ENCODE measurements at places on chromosomes 4 and X.

DNA sequence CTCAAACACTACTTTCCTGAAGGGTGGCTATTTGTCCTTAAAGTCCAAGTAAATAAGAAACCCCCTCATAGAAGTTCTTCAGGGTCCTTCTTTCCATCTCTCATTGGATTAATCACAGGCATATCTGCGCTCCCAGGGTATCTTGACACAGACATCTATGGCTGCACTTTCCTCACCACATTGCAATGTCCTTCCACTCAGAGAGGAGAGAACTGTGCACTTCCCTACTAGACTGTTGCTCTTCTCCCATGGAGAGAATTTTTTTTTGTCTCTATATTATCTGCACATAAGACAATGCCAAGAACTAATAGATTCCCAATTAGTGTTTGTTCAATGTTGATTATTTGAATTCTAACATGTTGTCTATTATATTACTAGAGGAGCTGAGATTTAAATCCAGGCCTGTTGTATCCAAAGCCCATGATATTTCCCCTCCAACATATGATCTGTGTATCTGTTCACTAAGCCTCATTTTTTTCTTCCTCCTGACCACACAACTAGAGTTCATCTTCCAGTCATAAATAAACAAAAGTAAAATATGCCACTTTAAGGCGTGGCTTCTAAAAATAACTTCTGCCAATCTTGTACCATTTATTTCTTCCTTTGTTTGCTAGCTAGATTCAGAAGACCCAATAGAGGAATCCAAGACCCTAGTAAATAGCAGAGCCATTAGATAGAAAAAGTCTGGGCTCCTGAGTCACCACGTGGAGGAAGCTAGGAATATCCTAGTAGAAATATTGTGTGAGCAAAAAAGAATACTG is 61.5 kb upstream of the FAM241A start:
- no peak for DNase-seq

- DNase-seq: no peak
Observed at GRCh38 chr4:128698386-128698785, 111.1 kb upstream of the JADE1 start.

GRCh38 chrX:9851890-9852289 is 65.7 kb downstream of the SHROOM2 start:
- DNase-seq: no peak

- DNase-seq: no peak
Observed at GRCh38 chrX:69016293-69016941, 148.8 kb downstream of the PJA1 start.

- no peak for DNase-seq
Observed at GRCh38 chrX:38634665-38635064, 73.3 kb downstream of the TSPAN7 start.

DNA sequence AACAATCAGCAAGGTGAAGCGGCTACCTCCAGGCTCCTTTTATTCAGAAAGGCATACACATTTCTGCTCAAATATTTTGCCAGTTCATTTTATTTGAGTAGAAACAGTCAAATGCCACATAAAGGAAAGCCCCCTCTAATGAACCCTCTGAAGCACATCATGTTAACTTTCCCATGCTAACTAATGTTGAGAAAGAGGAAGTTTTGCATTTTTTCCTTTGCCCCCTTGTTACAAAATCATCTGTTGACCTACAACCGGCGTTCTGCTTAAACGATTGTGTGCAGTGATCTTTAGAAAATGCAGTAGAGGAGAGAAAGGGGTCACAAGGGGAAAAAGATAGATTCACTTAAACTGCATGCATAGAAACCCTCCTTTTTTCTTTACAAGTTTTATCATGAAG is 25.2 kb upstream of the ATXN3L start:
- no peak for DNase-seq

Data from activated CD4-positive, CD25-positive, alpha-beta regulatory T cell (primary cell).